ENCODE measurements at places on chromosomes 5 and 9.
A peak's percentile ranks its signal among the peaks of the same experiment; 100 is the strongest.

DNA sequence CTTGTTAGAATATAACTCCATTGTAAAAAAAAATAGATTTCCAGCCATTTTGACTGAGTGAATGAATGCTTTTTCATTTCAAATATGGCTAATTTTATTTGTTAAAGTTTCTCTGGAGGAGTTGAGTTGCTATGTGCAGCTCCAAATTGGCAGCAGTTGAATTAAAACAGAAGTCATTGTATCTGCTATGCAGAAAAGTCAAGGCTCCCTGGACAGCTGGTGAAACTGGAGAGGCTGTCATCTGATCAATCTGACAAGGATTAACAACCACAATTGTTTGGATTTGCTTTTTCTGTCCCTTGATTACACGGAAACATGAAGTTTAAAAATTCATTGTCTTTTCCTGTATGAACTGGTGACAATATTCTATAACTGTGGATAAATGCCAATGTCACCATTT lies 713.9 kb downstream of the EFNA5 start:
- no peak for DNase-seq

DNA sequence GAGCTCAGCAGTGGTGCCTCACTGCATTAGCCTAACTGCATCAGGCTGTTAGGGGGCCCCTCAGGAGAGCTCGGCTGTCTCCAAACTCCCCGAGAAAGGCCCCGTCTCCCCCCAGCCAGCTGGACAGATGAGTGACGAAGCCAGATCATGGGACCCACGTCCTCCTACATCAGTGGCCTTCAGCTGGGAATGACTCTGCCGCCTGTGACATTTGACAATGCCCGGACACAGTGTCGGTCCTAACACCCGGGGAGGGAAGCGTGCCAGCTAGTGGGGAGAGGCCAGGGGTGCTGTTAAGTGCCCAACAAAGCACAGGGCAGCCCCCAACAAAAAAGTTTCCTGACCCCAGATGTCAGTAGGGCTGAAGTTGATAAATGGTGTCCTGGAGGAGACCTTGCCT lies 375.2 kb upstream of the IRX2 start:
- no peak for DNase-seq

DNA sequence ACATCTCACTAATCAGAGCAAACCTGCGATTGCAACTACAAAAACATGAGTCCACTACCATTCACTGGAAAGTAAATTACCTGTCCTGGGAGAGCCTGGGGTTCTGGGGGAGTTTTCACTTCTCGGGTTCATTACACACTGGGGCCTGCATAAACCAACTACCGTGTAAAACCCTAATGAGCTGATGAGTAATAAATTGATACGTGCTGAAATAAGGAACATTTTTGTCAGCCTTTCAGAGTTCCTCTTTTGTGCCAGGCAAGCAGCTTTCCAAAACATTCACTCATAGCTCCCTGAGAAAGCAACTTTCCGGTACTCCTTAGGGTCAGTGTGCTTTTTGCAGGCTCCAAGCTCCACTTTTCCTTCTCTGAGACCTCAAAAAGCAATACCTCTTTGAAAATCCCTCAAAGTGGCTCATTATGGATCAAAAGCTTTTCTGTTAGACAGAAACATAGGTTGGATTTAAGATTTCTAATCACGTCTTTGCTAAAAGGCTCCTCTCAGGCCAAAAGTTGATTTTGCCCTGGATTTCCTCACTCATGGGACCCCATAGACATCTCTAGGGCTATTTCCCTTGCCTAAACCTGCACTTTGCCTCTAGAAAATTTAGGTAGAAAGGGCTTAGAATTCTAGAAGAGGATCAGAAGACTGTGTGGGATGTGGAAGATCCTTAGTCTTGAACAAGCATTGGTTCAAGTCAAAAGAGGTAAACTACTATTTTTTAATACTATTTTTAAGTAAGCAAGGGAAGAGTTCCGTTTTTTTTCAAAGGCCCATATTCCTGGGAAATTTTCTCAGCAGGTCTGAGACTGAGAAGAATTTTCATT lies 74.8 kb downstream of the ST8SIA4 start:
- DNase-seq: no peak

DNA sequence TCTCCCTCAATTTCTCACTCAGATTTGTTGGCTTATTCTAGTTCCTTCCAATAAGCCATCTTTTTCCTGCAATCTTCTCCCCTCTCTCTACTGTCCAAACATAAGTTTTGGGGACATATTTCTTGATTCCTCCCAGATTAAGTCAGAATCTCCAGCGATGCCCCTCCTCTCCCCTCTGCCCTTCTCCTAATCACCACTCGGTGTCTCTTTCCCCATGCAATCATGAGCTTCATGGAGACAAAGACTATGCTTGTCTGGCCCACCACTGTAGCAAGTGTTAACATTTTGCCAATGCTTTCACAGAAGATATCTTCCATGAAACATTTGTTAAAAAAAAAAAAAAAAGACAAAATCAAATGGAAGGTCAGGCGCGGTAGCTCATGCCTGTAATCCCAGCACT lies 42.4 kb downstream of the PDE6A start:
- no peak for DNase-seq

- peak; percentile 19 for DNase-seq
Measured at GRCh38 chr9:38359297-38359653, 33.2 kb upstream of the ALDH1B1 start.

Measured in ascending aorta (tissue), 2 donors.